ENCODE measurements at places on chromosomes 2 and 18. TPM values are rescaled to one million over a fixed set of nuclear protein-coding genes. Genes with fewer than 3 reads are reported as not detected.
A peak's percentile ranks its signal among the peaks of the same experiment; 100 is the strongest.

PXDN gene
- 124 TPM for total RNA-seq

- no peak for DNase-seq
Measured at GRCh38 chr18:11951390-11951851, 29.9 kb upstream of the IMPA2 start.

DNA sequence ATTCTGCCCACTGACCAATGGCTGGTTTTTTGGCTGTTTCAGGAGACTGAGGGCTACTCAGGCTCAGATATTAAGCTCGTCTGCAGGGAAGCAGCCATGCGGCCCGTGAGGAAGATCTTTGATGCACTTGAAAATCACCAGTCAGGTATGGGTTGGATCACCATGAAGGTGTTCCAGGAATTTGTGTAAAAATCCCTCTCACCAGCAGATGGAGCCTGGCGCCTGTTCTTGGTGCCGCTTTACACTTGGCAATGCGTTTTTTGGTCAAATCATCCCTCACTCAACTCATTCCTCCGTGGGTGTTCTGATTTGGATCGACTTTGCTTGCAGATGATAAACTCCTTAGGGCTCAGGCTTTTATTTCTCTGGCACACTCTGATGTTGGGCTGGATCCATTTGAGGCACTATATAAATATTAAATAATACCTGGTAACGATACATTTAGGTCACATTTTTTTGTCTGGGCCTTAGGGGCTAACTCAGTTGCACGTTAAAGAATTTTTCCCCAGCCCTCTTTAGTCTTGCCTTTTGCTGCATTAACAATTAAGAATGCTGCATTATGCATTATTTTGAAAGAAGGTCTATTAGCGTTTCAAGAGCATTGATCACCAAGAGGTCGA lies 50.0 kb downstream of the HDHD2 start:
- DNase-seq, result peak; percentile 54

DNA sequence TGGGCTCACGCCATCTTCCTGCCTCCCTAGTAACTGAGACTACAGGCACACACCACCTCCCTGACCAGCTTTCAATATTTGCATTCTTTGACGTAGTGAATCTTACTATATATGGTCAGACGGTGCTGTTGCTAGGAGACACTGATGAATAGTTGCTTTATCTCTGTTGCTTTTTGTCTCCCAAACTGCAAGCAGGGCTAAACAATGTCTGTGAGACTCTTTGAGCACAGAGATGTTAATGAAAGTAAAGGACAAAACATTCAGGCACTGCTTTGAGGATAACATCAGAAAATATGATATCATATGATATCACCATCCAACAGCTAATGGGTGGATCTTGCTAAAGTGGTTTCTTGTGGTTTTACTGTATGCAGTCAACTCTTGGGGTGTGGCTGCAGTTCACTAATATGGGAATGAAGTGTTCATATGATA lies 43.0 kb downstream of the EMILIN2 start:
- DNase-seq, result no peak

DNA sequence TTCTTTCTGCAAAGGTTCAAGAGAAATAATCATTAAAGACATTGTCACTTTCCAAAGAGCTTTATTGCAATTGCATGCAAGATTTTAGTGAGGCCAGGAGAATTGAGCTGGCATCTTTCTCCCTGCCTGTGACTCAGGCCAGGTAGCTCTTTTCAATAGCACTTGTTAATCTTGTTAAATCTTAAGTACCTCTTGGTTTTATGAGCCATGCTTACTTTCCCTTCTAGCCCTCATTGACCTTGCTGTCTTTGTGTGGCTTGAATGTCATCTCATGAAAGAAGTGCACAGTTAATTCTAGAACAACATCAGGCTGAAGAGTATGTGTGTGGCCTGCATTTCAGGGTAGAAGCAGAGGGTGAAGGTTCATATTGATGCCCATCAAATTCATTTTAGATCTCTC lies 14.8 kb upstream of the LGALSL start:
- no peak for DNase-seq

- peak; percentile 3 for DNase-seq
Measured at GRCh38 chr2:45466053-45466452, 145.0 kb downstream of the SRBD1 start.

DNA sequence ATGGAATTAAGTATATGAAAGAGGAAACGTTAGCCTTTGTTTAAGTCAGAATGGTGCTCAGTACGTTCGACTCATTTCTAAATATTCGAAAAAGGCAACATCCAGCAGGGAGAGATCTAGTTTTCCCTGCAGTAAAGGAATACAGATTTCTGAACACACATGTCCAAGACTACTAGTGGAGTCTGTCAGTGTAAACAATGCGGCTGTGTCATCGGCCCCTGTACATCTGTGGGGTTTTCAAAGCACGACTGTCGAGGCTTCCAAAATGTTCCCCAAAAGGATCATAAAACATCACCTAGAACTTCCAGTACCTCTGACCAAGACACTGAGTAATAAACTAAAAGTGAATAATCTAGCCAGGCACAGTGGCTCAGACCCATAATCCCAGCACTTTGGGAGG lies 112.8 kb downstream of the ZNF516 start:
- no peak for DNase-seq

GRCh38 chr2:224894356-224894755 lies 147.9 kb downstream of the DOCK10 start:
- DNase-seq, result no peak

LRATD1 gene
- total RNA-seq, result 1.3 TPM

HMSD gene
- 0.15 TPM for total RNA-seq

GRCh38 chr2:208077276-208077675 lies 47.0 kb downstream of the CRYGD start:
- DNase-seq, result no peak

GRCh38 chr2:154207288-154208047 lies 335.7 kb downstream of the GALNT13 start:
- no peak for DNase-seq

DNA sequence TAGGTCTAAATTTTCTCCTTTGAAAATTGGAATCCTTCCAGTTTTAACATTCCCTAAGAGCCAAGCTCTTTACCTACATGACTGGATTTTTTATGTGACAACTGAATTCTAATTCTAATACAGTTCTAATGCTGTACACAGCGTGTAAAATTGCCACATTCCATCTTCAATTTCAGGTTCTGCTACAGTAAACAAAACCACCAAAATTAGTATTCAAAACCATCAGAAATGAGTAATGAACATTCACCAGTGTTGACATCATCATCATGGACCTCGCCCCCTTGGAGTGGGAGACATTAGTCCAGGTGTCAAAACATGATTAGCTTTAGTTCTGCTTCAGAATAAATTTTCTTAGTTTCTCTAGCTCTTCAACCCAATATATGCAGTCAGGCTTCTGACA lies 133.6 kb downstream of the MBD2 start:
- DNase-seq, result no peak

DNA sequence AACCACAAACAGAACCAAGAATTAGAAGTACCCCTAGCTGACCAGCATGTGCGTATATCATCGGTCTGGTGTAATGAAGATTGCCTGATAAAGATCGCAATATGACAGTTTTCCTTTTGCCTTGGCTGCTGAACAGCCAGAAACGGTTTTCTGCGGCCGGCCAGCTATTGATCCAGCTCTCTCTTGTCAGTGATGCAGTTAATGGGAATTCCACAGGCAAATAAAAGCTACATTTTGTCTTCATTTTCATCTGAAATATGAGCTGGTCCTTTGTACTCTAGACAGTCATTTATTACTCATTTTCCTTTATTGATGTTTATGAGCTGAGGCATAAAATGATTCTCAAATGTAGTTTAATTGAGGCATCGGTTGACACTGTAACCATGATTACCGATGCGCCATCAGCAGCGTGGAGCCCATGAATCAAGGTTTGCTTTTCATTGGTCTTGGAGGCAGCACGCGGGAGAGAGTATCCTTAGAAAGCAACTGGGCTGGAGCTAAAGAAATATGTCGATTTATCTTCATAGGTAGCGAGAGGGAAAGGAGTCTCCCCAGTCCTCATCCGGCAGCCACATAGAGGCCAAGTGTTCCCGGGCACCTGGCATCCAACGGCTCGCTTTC lies 535.2 kb downstream of the GALR1 start:
- no peak for DNase-seq
